Hematopoietic multipotent progenitor cell treated with erythropoietin and hydrocortisone succinate and interleukin-3 and kit ligand, for 15 days (in vitro differentiated cells): ENCODE measurements at places on chromosomes 3 and 15.

GRCh38 chr3:23183731-23184130 is 19.4 kb upstream of the UBE2E2 start:
- no peak for DNase-seq

DNA sequence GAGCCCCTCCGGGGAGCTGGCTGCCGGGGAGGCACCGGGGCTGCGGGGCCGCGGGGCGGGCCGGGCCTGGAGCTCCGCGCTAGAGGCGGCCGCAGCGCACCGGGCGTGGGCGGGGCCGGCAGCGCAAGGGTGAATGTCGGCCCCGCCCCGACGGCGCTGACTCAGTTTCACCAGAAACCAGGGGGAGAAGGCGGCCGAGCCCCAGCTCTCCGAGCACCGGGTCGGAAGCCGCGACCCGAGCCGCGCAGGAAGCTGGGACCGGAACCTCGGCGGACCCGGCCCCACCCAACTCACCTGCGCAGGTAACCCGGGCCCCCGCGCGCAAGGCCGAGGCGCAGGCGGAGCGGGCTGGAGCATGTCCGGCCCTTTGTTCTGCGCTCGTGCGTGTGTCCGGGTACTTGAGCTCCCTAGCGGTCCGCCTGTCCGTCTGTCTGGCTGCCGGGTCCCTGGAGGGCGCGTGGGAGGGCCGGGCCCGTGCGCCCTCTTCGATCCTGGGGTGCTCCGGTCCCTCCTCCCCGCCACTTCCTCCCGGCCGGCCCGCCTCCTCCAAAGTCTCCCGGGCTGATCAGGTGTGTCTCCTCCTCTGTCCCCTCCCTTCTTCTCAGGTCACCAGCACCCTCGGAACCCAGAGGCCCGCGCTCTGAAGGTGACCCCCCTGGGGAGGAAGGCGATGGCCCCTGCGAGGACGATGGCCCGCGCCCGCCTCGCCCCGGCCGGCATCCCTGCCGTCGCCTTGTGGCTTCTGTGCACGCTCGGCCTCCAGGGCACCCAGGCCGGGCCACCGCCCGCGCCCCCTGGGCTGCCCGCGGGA is at the start of gene SPINT1:
TSS of gene SPINT1 (plus strand) at position 164 of the 811 bp plus-strand sequence. CDS start at position 671, 507 bp downstream.
- no peak for DNase-seq

GRCh38 chr3:156455839-156456238 is 99.1 kb downstream of the SSR3 start:
- DNase-seq: no peak

GRCh38 chr3:53824795-53825194 is 21.4 kb downstream of the CHDH start:
- no peak for DNase-seq

- DNase-seq: peak; percentile 79
Measured at GRCh38 chr15:91032919-91033803, 10.8 kb upstream of the VPS33B start.

DNA sequence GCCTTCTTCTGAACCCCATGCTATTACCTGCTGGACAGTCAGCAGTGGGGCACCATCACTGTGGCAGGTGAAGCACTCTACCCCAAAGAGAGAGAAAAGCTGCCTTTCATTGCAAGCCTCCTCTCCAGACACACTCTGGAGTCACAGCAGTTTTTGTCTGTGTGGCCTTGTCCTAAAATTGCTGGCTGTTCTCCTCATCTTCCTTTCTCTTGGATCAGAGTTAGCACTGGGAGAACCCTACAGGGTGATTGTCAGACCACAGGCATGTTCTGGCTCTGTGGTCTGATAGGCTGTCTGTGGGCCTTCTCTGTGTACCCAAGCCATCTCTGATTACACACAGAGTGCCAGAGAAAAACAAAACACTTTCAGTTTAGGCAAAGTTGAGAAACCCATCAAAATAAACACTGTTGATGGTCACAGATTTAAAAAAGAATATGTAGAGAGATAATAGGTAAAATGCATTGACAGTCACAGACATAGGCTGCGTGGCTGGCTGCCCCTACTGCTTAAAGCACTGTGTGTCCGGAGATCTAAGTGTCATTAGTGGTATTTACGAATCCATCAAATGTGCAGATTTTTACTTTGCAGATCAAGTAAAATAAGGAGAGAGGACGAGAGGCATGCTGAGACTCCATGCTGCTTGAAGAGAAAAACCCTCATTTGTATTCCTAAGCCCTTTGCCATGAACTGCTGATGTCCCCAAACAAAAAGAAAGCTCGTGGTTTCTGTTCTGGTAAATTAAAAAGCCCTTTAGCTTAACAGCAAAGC is 689.9 kb downstream of the TUSC7 start:
- DNase-seq: no peak

GRCh38 chr15:57235186-57235585 is 141.1 kb upstream of the CGNL1 start:
- DNase-seq: no peak

GRCh38 chr15:88124199-88124598 is 132.3 kb downstream of the NTRK3 start:
- DNase-seq: no peak

DNA sequence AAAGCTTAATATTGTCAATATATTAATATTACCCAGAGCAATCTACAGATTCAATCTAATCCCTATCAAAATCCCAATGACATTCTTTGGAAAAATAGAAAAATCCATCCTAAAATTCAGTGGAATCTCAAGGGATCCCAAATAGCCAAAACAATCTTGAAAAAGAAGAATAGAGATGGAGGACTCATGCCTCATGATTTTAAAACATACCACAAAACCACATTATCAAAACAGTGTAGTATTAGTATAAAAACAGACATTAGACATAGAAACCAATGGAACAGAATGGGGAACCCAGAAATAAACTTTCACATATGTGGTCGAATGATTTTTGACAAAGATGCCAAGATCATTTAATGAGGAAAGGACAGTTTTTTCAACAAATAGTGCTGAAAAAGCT is 14.6 kb downstream of the NEK4 start:
- DNase-seq: no peak

DNA sequence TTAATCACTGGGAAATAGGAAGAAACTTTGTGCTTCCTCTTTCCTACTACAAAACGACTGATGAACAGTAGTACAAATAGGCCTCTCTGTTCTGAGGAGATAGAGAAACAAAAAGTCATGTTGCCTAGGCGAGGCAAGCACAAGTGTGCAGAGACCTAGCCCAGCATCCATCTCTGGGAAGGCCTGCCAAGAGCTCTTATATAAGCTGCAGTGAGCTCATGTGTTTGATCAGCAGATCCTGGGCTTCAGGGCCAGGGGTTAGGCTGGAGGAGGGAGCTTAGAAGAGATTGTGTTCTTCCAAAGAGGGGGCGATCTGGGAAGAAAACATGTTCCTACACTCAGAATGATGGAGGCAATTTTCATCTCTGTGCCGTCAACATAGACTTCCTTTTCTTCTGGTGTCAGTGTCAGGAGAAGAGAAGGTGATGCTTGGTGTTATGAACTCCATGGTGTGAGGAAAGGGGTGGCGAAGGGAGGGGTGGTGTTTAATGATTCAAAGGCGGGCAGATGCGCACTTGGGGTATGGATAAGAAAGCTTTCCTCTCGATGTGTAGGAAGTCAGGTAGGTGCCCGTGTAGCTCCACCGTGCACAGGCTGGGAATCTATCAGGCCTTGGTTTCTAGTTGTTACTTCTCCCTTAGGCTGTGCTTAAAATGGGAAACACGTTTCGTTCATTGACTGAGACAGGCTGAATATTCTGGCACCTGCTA is 29.5 kb upstream of the ETV5 start:
- no peak for DNase-seq
